Tracheal epithelial cell (primary cell): ENCODE measurements at places on chromosomes 7 and 10. TPM values are rescaled to one million over a fixed set of nuclear protein-coding genes. Genes with fewer than 3 reads are reported as not detected.

The PKD2L1 gene
- not detected in 2 replicates for total RNA-seq

The SOSTDC1 gene
- 0.24 TPM in 1 of 2 replicates, not detected in the other for total RNA-seq

The AKR1D1 gene
- not detected in 2 replicates for total RNA-seq

The EBLN1 gene
- total RNA-seq = not detected in 2 replicates

The MKRN1 gene
- total RNA-seq = 76.6 and 84.0 TPM in 2 replicates

The MCU gene
- total RNA-seq = 22.4 and 39.0 TPM in 2 replicates

The HTR7 gene
- total RNA-seq = 11.1 and 32.0 TPM in 2 replicates

The PNLIP gene
- total RNA-seq = not detected in 2 replicates

The OR6B1 gene
- not detected in 2 replicates for total RNA-seq

The CELF2 gene
- total RNA-seq = 1.5 and 1.7 TPM in 2 replicates

The VIPR2 gene
- not detected in 2 replicates for total RNA-seq

The PIP gene
- not detected in 2 replicates for total RNA-seq

The LEP gene
- total RNA-seq = 0.21 and 0.24 TPM in 2 replicates

The TMEM229A gene
- not detected in 2 replicates for total RNA-seq

The SUMF2 gene
- total RNA-seq = 187 and 220 TPM in 2 replicates
